ENCODE measurements at places on chromosomes 5 and 9.

DNA sequence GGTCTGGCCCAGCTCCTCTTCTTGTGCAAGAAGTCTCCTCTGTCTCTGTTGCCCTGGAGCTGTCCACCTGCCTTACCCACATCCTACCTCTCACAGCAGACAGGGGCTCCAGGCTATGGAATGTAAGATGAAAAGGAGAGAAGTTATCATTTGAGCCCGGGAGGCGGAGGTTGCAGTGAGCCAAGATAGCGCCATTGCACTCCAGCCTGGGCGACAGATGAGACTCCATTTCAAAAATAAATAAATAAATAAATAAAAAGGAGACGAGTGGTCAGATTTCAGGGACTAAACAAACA lies 37.5 kb upstream of the DENND4C start:
- DNase-seq: no peak

GRCh38 chr5:34775886-34776285 lies 63.1 kb upstream of the TTC23L start:
- DNase-seq: no peak

DNA sequence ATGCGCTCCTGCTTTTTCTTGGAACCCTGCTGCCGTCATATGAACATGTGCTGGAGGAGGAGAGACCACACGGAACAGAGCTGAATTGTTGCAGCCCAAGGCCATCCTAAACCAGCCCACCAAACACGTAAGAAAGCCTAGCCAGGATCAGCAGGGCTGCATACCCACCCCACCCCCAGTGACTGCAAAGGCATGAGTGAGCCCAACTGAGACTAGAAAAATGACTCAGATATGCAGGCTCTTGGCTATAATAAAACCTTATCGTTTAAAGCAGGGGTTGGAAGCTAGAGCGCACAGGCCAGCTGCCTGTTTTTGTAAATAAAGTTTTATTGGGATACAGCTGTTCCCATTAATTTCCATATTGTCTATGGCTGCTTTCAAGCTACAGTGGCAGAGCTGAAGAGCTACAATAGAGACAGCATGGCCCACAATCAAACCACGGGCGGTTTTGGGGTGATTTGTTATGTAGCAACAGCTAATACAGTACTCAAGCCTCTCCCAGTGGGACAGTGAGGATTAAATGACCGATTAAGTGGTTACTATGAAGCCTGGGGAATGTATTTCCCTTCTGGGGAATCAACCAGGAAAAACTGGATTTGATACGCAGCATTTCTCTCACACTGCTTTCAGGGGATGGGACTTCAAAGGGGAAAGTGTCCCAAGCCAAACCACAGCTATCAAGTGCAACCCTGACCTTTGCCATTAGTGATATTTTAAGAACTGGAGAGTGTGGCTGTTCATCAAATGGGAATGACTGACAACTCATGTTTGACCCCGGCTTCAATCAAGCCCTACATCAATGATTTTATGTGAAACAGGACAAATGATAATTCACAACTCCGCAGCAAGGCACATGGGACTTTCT lies 6.3 kb downstream of the SHB start:
- DNase-seq: no peak

DNA sequence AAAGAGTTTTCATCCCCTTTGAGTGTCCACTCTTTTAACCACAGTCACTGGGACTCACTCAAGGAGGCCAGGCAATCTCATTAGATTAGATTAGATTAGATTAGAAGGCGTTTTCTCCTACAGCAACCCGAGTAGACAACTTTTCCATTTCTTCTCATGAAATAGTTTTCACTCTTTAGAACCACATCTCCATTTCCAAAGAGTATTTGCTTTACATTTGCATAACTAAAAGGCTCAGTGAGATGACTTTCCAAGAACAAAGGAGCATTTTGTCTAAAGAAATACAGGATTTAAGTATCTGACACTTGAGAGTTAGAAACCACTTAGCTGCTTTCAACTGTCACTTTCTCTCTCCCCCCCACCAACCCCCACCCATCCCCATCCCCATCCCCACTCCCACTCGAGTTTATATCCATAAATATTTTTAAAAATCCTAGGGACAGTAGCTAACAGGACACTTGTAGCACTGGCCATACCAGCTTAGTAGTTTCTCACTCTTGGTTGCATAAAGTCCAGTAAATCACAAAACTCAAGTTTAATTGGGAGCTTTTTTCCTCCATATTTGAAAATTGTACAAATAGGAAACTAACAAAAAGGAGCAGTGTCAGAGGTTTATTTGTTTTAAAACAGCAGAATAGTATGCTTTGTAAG lies 2202.9 kb upstream of the WWC1 start:
- DNase-seq: no peak

DNA sequence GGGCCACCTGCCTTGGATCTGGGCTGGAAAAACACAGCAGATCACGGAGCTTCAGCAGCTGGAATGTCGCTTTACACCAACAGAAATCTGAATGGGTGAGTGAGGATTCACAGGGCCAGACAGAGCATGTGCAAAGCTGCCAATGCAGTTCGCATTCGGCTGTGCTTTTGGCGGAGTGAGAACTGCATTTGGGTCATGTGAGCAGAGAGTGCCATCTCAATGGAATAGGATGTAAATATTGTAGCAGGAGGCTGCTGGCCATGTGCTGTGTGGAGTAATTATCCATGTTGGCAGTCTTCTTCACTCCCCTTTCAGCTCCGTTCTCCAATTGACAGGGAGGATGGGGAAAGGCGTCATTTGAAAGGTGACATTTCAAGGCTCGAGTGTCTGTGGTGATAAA lies at the start of gene ANKRD55:
ANKRD55 (minus strand) TSS at position 101 of the 400 bp plus-strand sequence. CDS start 417 bp downstream, outside the sequence.
- DNase-seq: no peak

GRCh38 chr5:54889826-54890225 lies 95.6 kb downstream of the ESM1 start:
- no peak for DNase-seq

GRCh38 chr5:154972476-154973080 lies 31.7 kb downstream of the MRPL22 start:
- DNase-seq: no peak

GRCh38 chr5:91499943-91500531 lies 116.9 kb upstream of the ARRDC3 start:
- no peak for DNase-seq

DNA sequence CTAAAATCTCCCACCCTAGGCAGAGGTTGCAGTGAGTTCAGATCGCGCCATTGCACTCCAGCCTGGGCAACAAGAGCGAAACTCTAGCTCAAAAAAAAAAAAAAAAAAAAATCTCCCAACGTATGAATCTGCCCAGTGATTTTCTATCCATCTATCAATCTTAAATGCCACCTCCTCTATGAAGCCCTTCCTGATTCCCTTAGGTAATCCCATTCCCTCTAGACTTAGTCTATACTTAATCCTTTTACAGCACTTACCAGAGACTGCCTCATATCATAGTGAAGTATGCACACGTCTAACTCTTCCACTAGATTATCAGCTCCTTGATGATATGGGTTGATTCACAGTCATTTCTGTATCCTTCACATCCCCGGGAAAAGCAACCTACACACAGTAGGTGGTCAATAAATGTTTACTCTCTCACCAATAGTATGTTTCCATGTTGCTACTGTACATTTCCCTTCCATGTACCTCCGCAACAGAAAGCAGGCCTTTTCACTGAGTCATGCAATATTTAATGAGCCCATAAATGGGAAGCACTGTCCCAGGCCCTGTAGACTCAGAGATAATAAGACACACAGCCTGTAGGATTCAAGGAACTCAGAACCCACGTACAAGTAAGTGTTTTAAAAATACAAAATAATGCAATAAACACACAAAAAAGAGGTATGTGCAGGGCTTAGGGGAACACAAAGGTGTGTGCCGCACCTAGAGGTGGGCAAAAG lies 1.2 kb downstream of the DROSHA start:
- DNase-seq: no peak

DNA sequence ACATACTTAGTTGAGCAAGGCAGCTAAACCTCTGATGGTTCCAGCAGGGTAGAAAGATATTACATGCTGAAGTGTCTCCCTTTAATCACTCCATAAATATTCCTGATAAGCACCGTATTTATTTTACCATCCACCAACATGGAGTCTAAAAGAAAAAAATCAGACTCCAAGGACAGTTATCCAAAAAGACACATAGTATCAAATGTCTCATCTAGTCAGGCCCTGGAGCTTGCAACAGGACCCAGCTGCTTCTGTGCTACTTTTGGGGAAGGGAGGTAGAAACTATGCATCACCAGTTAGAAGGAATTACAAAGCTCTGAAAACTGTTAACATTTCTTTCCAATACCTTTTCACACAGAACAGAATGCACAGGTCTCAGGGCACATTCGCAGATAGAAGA lies 88.1 kb downstream of the S1PR3 start:
- no peak for DNase-seq

GRCh38 chr5:154989626-154990025 lies 23.9 kb upstream of the KIF4B start:
- no peak for DNase-seq

Measured in activated CD4-positive, CD25-positive, alpha-beta regulatory T cell (primary cell).